ENCODE measurements at places on chromosomes 5 and 9.
A peak's percentile ranks its signal among the peaks of the same experiment; 100 is the strongest.

DNA sequence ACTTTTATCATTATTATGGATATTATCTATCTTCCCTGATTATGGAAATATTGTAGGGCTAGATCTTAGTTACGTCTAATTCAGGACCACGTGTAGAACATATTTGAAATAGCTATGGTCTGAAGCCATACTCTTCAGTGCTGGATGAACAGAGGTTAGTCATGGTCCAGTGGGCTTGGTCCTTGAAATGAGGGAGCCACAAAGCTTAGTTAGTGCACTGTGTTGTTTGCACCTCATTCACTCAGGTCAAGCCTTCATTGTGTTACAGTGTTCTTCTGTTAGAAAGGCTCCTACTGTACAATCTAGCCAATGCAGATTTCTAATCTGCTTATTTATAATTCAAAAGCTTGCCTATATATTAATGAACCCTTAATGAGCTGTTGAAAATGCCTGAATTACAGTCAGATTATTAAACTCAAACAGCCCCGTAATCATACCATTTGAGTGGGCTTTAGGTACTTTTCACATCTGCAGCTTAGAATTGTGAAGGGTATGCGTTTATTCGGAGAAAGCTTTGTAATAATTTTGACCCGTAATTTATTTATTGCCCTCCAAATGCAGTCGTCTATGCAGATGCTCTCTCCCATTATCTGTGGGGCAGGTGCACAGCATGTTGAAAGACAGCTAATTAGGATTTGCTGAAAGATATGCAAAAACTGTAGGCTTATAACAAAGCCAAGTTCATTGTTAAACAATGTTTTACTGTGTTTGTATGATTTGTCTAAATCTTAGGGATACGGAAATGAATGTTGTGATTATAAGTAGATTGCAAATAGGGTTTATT, 164.9 kb downstream of the PBX3 start:
- DNase-seq: no peak

- no peak for DNase-seq
These were observed 2293.3 kb upstream of the C9orf72 start for GRCh38 chr9:29866556-29866955.

- DNase-seq: no peak
These were observed 482.2 kb upstream of the KIF2A start for GRCh38 chr5:61823781-61824180.

- DNase-seq: no peak
These were observed 500.0 kb upstream of the C9orf72 start for GRCh38 chr9:28073270-28073669.

DNA sequence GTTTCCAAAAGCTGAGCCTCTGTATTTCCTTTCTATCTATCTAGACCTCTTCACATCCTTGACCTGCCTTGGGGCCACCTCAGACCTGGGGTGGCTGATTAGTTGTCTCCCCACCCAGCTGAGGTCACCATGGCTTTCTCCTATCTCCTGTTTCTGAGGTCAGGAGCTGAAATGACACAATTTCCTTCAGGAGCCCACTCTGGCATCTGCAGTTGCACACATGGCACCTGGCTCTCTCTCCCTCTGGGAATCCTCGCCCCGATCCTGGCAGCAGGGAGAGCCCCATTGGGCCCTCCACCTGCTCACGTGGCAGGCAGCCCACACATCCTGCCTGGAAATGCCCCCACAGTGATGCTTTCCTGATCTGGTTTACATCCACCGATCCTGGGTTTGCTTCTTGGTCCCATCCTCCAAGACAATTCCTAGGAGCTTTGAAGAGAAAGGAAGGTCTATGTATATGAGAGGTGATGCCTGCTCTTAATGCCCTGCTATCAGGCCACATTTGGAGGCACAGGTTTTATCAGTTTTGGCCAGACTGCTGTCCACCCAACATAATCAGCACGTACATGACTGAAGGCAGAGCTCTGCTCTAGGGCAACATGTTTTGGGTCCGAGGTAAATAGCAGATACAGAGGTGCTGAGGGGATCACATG, 53.7 kb downstream of the MARCHF3 start:
- no peak for DNase-seq

DNA sequence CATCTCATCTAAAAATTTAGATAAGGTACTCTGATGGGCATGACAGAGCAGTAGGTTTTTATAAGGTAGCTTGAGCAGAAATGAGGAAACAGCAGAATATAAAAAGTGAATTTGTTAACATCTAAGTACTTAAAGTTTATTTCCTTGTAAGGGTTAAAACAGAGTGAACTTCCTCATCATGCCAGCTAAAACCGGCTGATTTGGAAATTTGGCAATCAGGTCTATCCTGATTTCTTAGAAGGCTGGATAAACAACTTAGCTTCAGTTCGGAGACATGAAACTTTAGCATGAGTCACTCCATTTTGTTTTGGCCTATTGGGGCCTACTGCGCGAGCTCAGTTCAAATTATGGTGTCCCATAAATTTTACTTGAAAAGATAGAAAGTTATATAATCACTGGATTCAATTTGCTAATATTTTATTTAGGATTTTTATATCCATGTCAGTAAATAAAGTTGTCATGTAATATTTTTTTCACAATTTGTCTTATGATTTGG, 241.6 kb upstream of the RORB start:
- no peak for DNase-seq

DNA sequence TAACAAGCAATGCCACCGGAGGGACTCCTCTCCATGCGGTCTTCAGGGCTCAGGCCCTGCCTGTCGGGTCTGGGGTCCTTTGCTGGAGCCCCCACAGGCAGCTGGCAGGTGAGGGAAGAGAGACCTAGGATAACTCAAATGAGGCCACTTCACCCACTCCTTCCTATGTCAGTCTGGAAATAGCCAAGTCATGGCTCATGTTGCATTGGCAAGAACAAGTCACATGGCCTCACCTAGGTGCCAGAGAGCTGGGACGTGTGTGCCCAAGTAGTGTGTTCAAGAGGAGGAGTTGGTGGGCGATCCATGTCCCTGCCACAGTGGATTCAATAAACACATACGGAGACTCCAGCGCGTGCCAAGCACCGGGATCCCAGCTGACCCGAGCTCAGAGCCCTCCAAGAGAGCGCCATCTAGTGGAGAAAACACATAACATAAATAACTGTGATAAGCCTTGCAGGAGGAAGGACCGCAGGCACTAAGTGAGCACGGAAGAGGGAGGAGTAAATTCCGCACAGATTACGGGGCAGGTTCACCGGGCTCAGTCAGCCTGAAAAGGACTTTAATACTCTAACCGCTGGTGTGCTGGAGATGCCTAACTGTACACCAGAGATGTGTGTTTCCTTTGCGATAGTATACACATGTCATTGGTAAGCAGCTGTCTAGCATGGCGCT, 580.8 kb downstream of the CCDC171 start:
- peak; percentile 9 for DNase-seq

- no peak for DNase-seq
These were observed 45.3 kb upstream of the CDH9 start for GRCh38 chr5:27083449-27084415.

GRCh38 chr5:121630402-121630801, 221.3 kb upstream of the FTMT start:
- no peak for DNase-seq

DNA sequence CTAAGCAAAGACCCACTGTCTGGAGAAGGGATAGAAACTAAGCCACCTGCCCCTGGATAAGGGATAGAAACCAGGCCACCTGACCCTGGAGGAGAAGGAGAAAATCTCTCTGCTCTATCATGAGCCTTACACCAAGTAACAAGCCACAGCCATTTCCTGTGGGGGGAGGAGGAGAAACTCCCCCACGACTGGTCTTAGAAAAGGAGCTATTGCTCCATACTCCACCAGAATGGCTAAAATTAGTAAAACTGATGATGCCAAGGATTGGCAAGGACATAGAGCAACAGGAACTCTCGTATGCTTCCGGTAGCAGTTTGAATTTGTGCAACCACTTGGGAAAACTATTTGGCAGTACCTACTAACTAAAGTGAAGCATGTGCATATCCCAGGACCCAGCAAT, 70.8 kb downstream of the ACTL7B start:
- no peak for DNase-seq

DNA sequence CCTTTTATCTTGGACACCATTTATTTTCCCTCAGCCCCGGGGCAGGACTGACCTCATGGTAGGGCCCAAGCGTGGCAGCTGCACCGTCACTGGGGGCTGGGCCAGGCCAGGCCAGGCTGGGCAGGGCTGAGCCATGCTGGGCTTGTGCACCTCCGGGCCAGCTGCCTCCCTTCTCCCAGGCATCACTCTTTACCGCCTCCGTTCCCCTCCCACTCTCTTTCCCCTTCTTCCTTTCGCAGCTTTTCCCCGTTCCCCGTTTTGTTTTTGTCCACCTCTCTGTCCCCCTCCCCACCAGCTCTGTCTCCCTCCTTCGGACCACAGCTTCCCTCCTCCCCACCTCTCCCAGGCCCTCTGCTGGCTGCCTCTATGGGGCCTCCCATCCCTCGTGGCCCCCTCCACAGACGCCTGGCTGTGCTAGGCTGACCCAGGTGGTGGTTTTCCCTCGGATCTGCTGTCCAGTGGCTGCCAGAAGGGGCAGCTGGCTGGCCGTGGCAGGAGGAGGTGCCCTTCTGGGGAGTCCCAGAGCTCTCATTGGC, 17.9 kb downstream of the FGF18 start:
- no peak for DNase-seq

DNA sequence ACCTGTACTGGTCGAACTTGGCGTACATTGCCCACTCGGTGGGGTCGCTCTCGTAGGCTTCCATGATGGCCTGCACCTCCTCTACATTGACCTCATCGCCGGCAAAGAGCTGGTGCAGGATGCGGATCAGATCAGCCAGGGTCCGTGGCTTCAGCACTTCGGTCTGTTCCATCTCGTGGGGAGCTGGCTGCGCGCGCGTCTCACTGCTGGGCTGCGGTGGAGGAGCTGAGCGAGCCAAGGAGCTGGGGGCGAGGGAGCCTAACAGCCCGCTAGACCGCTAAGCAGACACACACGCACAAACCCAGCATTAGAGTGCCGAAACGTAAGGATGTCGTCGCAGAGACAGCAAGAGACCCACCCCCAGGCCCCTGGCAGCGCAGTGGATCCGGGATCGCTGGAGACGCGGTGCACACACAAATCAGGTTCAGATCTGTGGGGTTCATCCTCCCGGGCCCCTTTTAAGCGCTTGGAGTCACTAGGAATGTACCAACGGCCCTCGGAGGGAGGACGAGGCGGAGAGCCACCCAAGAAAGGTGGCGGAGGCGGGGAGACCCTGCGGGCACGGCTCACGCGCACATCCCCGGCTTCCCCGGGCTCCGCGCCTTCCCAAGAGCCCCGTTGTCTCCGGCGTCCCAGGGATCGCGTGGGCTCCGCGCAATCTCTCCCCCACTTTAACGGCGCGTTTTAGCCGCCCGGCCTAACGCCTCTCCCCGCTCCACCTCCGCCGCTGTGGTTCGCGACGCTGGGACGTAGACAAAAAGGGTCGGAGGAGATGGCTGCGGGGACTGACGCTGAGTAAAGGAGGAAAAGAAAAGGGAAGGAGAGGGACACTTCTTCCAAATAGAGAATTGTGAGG, at the start of gene CDO1:
TSS of gene CDO1 (minus strand) at position 434 of the 856 bp plus-strand sequence. CDS start at position 172, 262 bp downstream.
- no peak for DNase-seq

GRCh38 chr5:68277431-68277830, 61.9 kb downstream of the PIK3R1 start:
- no peak for DNase-seq

DNA sequence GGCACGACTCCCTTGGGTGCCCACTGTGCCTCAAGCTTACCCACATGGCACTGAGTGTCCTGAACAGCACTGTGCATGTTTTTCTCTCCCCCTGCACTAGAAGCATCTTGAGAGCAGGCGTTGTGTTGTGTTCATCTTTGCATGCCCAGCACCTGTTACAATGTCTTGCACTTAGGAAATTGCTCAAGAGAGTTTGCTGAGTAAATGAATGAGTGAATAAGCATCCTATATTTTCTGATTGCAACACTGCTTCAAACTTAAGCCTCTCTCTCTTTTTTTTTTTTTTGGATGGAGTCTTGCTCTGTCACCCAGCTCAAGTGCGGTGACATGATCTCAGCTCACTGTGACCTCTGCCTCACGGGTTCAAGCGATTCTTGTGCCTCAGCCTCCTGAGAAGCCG, 94.5 kb downstream of the LMNB1 start:
- DNase-seq: no peak

DNA sequence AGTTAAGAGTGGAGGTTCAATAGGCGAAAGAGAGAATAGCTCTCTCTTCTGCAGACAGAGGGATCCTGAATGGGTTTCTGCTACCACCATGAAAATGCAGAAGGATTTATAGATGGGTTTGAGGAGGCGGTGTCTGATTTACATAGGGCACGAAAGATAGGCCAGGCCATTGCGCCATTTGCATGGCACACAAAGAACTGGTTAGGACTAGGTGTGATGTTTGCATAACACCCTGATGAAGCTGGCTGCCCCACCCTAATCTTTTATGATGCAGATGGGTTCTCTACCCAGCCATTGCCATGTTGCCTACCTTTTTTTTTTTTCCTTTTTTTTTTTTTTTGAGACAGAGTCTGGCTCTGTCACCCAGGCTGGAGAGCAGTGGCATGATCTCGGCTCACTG, 51.4 kb upstream of the PDZD2 start:
- DNase-seq: no peak

GRCh38 chr9:124190761-124191160, 67.0 kb upstream of the NEK6 start:
- no peak for DNase-seq

DNA sequence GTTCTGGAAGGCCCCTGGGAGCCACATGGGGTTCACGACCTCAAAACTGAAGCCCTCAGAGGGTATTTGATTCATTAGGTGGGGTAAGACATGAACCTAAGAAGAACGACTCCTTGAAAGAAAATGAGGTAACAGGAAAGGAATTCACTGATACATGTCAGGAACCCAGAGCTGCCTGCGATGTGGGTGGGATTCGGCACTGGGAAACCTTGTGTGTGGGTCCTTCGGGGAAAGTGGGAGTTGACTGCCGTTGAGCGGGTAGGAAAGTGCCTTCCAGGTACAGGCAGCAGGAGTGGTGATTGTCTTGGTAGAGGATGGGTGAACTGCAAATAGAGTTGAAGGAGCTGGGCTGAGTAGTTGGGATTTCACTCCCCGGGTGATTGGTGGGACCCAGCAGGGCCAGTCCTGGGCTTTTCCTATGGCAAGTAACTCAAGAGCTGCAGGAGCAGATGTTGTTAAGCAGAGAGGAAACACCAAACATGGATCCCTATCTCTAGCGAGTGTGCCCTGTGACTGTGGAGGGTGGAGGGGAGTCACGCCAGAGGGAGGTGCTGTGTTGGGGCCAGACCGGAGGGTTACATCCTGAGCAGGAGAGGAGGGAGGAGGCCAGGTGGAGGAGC, 30.8 kb downstream of the ANKRD33B start:
- DNase-seq: no peak
